ENCODE measurements at places on chromosomes 12 and 14.

GRCh38 chr14:90986510-90986909 is 73.9 kb downstream of the RPS6KA5 start:
- DNase-seq = no peak

DNA sequence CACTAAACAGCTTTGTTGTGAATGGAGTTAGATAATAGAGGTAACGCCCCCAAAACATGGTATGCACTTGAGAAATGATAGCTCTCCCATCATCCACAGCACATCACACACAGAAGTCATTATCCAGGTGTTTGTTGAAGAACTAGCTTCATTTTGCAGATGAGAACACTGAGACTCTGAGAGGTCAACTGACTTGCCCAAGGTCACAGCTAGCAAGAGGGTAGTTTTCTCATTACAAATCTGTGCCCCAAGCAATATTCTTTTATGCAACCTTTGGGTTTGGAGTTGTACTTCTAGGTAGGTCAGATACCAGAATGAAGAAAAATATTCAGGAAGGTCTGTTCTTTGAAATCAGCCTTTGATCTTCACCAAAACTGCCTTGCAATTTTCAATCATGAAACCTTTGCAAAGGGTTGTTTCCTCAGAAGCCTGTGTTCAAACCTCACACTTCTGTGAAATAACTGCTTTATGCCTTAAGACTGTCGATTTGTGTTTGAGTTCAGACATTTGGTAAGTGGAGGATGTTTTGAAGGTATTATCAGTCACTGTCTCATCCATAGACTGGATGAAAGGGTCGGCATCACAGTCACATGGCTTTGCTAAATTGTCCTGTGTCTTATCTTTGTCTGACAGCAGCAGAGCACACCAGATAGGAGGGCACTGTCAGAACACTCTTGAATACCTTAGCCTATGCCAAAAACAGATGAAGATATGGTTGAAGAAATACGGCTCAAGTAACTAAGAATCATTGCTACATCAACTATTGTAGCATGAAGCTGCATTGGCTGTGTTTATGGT is 233.2 kb upstream of the BTG1 start:
- DNase-seq = peak; percentile 51

DNA sequence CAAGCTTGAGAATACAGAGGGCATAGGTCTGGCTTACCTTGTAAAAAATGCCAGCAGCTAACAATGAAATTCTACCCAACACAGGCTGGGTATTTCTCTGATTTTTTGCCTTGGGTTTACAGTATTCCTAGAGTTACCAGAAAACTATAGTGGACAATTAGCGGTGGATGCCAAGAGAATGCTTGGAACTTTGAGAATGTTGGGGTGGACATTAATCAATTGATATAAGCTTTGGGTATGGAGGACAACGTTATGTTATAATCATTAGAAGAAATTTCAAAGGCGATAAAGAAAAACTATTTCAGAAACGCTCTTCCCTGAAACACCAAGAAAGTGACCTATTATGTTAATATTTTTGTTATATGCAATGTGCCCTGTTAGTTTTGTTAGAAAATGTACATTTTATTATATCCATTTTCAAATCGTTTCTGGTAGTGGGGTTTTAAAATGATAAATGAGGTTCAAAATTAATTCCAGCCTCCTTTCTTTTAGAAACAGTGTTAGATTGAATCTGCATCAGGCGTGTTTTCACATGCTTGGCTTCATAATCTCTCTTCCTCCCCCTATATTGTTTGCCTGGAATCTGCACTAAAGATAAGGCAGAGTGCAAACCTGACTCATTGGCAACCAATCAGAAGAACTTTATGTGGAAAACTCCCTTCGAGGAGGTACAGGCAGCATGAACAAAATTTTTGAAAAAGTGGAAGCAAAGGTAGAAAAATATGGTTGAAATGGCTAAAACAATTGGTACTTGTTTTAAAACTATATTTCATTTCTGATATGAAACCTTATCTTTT is 1.4 kb upstream of the PTPRQ start:
- no peak for DNase-seq

- no peak for DNase-seq
These were observed 66.0 kb upstream of the ATP2B1 start for GRCh38 chr12:89774645-89775044.

DNA sequence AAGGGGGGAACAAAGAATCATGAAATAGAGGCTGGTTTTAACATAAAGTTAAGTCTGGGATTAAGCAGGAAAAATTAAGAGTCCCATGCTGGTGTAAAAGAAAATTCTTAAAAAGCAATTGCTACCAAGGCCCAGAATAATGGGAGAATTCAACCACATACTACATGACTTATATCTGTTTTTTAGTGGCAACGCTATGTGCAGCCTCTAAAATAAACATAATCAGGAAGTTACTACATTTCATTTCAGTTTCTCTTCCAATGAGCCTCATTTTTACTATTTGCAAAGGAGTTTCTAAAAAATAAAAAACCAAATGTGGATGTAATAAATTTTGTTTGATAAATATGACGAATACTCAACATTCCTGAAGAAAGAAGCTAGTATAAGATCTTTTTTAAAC is 58.1 kb downstream of the CPNE8 start:
- no peak for DNase-seq

- DNase-seq = no peak
These were observed 40.6 kb upstream of the GLIPR1 start for GRCh38 chr12:75439930-75440329.

DNA sequence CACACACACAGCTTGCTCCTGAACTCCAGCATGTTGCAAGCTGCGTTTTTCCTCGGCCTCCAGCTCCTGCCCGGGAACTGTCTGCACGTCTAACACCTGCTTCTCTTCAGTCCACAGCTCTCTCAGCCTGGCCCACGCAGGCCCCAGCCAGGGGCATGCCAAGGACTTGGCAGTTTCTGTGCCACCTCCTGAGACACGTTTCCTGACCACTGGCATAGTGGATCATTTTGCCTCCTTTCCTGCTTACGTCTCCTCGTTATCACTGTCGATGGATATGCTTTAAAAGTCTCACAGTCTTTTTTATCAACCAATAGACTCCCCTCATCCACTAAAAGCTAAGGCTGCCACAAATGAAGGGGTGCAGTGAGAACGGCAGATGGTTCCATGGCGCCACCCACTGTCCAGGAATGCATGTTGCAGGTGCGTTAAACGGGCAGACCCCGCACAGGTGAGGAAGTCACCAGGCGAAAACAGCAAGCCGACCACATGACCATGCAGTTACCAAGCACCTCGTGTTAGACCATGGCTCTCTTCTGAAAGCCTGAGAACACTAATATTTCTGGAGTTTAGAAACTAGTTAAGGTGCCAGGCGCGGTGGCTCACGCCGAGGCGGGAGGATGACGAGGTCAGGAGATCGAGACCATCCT is 14.7 kb upstream of the TEAD4 start:
- peak; percentile 41 for DNase-seq

GRCh38 chr12:29012673-29013072 is 136.4 kb upstream of the FAR2 start:
- no peak for DNase-seq

Data from CD4-positive, CD25-positive, alpha-beta regulatory T cell (primary cell).